CD4-positive, alpha-beta T cell treated with Interleukin-6 at 100 ng/mL for 8 hours (primary cell): ENCODE measurements at places on chromosomes 1 and 21.

DNA sequence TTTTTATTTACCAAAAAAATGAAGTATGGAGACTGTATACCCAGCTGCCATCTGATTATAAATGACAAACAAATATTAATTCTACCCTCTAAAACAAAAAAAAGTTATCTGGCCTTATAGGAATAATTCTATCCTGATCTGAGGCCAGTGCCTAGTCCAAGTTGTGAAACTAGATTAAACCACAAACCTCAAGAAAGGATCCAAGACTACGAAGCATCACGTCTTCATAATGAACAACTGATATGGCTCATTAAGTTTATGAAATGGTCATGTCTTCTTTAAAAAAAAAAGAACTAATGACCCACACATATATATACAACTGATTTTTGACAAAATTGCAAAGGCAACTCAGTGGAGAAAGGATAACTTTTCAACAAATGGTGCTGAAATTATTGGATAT, 32.4 kb upstream of the CTTNBP2NL start:
- no peak for DNase-seq

GRCh38 chr1:118483245-118484006, 298.4 kb upstream of the SPAG17 start:
- no peak for DNase-seq

DNA sequence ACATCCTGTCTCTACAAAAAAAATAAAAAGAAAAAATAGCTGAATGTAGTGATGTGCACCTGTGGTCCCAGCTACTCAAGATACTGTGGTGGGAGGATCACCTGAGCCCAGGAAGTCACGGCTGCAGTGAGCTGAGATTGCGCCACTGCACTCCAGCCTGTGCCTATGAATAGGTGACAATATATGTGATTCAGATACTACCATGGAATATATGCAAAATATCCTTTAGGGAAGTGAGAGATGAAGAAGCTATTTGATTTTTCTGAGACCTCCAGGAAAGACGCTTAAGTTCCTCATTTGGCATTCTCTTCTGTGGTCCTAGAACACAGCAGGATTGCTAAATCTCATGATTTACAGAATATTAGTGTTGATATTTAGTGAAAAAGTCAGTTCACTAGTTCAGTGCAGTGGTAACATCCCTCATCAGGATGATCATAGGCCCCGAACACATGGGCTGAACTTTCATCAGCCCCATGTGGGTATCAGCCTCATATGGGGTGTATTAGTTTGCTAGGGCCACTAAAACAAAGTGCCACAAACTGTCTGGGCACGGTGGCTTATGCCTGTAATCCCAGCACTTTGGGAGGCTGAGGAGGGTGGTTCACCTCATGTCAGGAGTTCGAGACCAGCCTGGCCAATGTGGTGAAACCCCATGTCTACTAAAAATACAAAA, 6.0 kb upstream of the VASH2 start:
- DNase-seq = no peak

GRCh38 chr1:205849619-205850355, at the start of gene PM20D1:
Gene PM20D1 (minus strand): TSS chr1:205850132. CDS start chr1:205850072, 60 bp downstream.
- DNase-seq = peak; percentile 87

GRCh38 chr1:16464917-16465625, 24.5 kb downstream of the NECAP2 start:
- DNase-seq = no peak
